ENCODE measurements at places on chromosomes 12 and 14.

DNA sequence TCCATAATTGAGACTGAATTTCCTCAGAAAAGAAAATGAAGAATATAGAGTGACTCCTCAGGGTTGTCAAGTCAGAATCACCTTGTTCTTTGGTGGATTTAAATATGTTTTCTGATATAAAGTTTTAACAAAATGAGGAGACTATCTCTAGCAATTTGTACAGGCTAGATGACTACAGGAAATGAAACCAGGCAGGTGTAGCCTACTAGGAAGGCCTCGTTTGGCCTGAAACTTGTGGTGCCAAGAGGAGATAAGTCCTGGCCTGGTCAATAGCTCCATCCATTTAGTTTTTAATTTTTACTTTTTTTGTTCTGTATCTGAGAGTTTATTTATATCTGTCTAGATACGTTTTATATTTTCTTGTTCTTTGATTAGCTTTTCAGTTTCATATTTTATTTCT is 41.5 kb downstream of the SNAPC1 start:
- no peak for DNase-seq

- DNase-seq = no peak
Observed at GRCh38 chr14:77324816-77325745, 4.2 kb downstream of the GSTZ1 start.

DNA sequence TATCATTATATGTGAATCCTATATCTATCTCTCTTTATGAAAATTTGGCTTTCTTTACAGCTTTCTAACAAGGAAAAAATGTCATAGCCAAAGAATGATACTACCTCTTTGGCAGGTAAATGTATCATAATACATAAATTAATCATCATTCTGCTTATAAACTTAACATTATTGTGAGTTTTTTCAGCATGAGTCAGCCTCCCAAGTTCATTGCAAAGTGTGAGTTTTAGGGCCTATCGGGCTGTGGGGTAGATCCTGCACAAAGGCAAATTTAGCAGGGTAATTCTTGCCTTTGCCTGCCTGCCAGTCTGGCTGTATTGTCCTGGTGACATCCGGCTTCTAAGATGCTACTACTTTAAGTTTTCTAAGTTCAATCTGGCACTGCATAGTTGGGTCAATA is 412.6 kb downstream of the MDGA2 start:
- DNase-seq = no peak

DNA sequence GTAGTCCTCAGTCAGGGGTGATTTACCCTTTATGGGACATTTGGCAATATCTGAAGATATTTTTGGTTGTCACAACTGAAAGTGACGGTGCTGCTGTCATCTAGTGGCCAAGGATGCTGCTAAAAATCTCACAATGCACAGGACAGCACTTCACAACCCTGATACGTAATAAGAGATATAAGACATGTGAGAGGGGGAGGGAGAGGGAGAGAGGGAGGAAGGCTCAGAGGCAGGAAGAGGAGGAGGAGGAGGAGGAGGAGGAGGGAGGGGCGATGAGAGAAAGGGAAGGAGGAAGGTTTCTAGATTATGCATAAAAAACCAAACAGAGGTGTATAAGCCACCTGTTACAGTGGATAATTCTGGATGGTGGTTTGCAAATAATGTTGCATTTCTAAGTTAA is 14.3 kb downstream of the MYL2 start:
- no peak for DNase-seq

DNA sequence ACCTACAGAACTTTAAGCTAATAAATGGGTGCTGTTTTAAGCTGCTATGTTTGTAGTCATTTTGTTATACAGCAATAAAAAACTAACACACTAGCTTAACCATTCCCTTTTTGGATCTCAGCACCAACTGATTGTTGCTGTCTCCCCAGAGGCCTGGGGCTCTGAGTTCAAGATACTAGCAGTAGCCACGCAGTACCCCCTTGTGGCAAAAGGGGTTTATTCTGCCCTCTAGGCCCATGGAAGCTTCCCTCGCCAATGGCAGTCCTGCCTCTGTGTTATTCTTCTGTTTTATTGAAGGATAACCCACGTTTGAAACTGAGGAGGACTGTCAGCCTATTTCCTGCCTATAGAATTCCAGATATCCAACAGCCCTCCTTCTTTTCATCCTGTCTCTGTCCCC is 455.3 kb upstream of the ATP2B1 start:
- DNase-seq = peak; percentile 3

DNA sequence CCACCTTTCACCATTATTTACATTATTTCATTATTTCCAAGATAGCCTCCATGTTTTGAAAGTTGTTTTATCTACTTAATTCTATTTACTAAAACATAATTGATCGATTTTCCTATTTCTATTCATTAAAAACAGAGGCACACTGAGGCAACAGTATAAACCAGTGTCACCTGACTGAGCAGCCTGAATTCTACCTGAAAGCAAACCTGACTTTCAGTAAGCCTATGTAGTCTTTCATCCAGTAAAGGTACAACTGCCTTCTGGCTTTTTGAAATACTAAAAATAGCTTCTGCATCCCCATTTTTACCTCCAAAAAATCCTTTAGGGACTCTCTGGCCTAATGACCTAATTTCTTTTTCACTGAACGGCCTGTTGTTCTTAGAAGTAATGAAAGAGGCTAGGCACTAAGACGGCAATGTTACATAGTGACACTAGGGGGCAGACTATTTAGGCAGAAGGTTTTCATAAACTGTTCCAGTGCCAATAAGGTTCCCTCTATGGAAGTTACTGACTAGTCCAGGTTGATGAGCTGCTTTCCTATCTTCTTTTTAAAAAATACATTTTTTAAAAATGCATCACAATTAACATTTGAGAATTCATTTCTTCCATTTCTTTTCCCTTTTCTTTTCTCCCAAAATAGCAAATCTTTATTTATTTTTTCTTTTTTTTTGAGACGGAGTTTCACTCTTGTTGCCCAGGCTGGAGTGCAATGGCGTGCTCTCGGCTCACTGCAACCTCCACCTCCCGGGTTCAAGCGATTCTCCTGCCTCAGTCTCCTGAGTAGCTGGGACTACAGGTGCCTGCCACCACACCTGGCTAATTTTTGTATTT is 17.5 kb downstream of the ANAPC5 start:
- DNase-seq = peak; percentile 60

- no peak for DNase-seq
Observed at GRCh38 chr12:50725011-50725942, 38.6 kb upstream of the ATF1 start.

GRCh38 chr12:77299910-77300669 is 234.7 kb upstream of the E2F7 start:
- no peak for DNase-seq

- no peak for DNase-seq
Observed at GRCh38 chr12:54277823-54278276, 2.1 kb downstream of the CBX5 start.

GRCh38 chr14:65828396-65828795 is 415.9 kb downstream of the FUT8 start:
- no peak for DNase-seq

DNA sequence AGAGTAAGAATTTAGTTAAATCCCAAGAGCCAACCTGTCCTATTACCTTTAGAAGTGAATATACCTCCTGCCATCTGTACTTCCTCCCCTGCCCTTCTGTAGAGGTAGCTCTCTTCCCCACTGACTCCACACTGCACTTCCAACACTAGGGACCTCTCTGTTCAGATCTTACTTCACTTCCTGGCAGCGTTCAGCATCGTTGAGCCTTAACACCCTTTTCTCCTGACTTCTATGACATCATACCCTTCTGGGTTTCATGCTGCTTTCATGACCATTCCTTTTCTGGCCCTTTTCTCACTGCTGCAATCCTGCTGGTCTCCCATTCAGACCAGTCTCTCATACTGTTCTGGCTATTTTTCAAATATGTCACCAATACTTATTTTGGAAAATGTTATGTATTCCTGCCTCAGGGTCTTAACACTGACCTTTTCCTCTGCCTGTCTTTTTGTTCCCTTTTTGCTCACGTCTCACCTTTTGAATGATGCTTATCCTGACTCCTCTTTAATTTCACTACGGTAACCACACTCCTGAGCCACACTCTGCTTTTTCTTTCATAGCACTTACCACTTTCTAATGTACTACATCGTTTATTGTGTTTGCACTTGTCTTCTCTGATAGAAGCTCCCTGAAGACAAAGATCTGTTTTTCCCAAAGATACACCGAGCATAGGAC is 67.6 kb downstream of the PLEKHA5 start:
- DNase-seq = no peak

DNA sequence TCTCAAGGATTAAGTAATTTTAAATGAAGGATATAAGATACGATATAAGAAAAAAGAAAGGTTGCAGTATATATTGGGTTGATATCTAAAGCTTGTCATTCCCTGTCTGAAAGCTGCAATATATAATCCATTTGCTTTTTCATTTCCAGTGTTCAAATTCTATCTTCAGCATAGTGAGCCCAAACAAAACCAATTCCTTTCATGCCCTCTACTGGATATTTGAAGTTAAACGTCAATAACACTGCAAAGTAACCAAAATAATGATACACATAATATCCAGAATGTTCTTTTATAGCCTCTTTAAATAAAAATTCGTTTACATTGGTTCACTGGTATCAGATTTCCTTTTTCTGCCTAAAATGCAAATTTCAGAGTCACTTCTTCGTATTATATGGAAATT is 64.5 kb upstream of the DAAM1 start:
- no peak for DNase-seq

DNA sequence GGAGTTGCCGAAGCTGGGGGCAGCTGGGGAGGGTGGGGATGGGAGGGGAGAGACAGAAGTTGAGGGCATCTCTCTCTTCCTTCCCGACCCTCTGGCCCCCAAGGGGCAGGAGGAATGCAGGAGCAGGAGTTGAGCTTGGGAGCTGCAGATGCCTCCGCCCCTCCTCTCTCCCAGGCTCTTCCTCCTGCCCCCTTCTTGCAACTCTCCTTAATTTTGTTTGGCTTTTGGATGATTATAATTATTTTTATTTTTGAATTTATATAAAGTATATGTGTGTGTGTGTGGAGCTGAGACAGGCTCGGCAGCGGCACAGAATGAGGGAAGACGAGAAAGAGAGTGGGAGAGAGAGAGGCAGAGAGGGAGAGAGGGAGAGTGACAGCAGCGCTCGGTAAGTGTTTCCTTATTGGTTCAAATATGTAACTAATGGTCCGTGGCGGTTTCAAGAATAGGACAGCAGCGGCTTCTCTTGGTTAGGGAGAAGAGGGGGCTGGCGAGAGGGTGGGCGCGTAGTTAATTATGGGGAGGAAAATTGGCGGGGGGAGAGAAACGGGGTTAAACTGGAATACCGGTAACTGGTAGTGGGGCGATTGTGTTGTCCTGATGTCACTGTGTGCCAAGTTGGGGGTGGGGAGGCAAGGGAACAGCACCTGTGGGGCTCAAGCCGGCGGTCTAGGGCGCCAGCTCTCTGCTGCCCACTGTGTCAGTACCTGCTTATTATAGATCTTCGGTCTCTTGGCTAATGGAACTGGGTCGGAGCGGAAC is 8.4 kb downstream of the HOXC8 start:
- DNase-seq = peak; percentile 72

- no peak for DNase-seq
Observed at GRCh38 chr12:76478045-76478444, 81.5 kb downstream of the OSBPL8 start.

GRCh38 chr14:64826333-64826732 is 53.4 kb downstream of the SPTB start:
- no peak for DNase-seq

DNA sequence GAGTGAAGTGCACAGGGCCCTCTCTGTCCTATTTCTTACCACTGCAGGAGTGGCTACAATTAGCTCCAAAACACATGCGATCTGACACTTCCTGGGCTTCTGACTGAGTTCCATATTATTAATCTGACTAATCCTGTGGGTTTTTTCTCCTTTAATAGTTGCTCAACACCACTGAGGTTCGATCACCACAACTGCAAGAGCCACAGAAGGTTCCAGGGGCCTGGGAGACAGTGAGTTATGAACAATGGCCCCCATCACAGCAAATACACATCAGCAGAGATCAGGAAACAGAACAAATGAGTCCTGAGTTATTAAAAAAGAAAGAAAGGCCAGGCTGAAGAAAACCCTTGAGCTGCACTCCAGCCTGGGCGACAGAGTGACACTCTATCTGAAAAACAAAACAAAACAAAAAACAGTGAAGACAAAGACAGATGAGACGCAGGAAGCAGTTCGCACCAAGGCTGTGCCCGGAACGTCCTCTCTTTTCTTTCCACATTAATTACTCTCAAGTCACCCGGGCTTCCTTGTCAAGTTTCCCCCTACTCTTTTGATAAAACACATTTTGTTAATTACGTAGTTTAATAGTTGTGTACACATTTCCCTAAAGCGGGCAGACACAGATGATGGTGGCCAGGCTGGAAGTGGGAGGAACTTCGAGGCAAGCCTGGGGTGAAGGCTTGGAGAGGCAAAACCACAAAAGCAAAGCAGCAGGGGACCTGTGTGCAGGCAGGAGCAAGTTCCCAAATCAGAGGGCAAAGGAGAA is 42.7 kb downstream of the CDC42BPB start:
- DNase-seq = no peak

DNA sequence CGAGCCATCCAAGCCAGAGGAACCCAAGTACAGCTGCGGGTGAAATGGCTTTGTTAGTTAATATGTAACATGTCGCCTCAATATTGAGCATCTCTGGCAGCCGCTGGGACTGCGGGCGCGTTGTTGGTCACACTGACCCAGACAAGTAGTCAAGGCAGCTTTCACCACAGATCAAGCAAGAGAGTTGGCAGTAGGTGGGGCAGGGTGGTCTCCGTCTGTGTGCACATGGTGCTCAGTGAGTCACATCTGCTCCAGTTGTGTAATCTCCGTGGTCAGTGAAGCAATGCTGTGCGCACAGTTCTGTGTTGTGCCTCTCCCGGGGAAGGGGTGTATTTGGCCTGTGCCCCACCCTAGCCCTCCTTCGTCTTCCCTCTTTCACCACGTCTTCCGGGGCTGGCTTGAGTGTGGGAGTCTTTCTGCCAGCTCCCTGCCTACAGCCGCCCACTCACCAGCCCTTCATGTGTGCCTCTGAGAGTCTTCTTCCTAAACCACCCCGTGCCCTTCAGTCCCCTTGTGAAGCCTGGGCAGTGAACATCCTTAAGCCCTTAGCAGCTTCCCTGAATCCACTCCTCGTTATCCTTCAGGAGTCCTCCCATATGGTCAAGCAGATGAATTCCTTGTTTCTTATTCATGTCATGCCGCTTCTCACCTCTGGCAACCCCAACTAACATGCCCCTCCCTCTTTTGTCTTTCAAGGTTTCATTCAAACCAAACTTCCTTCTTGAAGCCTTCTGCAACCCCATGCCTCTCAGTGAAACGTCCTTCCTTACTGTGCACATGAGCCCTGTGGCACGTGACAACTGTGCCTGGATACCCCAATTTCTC is 242.1 kb downstream of the CACNA1C start:
- no peak for DNase-seq

- no peak for DNase-seq
Observed at GRCh38 chr14:35257809-35258208, 34.4 kb upstream of the PSMA6 start.

GRCh38 chr14:100679707-100680438 is 46.8 kb upstream of the DLK1 start:
- no peak for DNase-seq

All from GM20000 (cell line).